Amniotic stem cell (primary cell): ENCODE measurements at places on chromosomes 13 and 19.

GRCh38 chr19:50506700-50507099 is 4.3 kb downstream of the JOSD2 start:
- DNase-seq = no peak

- no peak for DNase-seq
These were observed 128.3 kb upstream of the SPATA13 start for GRCh38 chr13:24032252-24032651.

- DNase-seq = no peak
These were observed 4.2 kb downstream of the PRR36 start for GRCh38 chr19:7869910-7870511.

DNA sequence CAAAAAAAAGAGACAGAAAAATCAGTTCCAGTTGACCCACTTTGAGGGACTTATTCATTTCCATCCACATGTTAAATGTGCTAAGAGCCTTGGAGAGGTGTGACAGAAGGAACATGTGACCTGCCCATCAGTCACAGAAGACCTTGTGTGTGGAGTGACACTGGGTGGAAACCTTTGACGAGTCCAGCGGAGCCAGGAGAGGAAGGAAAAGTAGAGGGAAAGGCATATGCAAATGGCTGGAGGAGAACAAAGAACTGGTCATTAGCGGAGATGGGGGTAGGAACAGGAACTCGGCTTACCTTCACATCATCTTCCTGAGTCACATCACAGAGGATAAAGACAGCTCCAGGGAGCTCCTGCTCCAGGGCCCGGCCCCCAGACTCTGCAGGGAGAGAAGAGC is 2.3 kb downstream of the HSD17B14 start:
- no peak for DNase-seq

DNA sequence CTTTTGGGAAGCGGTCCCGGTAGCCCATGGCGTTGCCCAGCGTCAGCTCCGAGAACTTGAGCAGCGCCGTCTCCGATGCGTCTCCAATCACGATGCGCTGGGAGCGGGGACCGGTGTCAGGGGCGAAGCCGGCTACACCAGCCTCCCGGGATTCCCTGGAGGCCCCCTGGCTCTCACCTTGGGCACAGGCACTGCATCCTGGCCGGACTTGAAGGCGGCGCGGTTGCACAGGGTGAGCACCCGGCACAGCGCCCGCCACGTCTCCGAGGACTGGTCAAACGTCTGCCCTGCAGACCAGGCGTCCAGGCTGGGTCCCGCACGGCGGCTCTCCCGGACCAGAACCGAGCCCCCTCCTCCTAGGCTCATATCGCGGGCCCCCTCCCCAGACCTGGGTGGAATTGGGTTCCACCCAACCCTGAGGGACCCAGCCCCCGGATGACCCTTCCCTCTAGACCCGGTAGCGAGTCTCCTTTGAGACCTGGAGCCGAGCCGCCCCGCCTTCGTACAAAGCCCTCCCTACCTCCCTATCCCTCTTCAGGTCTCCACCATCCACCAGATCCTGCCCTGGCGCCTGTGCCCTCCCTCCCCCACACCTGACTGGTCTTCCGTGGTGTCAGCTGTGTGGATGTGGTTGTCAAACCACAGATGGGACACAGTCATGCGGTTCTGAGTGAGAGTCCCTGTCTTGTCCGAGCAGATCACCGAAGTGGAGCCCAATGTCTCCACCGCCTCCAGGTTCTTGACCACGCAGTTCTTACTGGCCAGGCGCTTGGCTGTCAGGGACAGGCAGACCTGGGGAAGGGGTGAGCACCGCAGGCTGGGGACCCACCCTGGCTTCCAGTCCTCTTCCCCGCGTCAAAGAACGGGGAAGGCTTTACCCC is 4.8 kb downstream of the ATP4A start:
- DNase-seq = no peak

DNA sequence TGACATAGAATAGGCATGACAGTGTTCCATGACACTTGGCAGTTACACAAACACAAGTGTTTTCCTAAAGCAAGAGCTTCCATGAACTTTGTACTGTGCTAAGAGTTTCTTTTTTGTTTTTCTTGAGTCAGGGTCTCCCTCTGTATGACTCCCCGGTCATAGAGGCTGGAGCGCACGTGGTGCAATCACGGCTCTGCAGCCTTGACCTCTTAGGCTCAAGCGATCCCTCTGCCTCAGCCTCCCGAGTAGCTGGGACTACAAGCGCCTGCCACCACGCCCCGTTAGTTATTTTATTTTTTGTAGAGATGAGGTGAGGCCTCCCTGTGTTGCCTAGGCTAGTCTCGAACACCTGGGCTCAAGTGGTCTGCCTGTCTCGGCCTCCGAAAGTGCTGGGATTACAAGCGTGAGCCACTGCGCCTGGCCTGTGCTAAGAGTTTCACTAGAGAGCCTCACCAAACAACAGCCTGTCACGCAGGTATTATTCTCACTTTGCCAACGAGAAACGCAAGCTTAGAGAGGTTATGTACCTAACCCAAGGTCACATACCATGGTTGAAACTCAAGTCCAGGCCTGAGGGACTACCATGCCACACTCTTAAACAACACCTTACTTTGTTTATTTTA is 355.9 kb downstream of the KLF12 start:
- no peak for DNase-seq
